ENCODE measurements at places on chromosomes 5 and 9. TPM values are rescaled to one million over a fixed set of nuclear protein-coding genes. Genes with fewer than 3 reads are reported as not detected.

DNA sequence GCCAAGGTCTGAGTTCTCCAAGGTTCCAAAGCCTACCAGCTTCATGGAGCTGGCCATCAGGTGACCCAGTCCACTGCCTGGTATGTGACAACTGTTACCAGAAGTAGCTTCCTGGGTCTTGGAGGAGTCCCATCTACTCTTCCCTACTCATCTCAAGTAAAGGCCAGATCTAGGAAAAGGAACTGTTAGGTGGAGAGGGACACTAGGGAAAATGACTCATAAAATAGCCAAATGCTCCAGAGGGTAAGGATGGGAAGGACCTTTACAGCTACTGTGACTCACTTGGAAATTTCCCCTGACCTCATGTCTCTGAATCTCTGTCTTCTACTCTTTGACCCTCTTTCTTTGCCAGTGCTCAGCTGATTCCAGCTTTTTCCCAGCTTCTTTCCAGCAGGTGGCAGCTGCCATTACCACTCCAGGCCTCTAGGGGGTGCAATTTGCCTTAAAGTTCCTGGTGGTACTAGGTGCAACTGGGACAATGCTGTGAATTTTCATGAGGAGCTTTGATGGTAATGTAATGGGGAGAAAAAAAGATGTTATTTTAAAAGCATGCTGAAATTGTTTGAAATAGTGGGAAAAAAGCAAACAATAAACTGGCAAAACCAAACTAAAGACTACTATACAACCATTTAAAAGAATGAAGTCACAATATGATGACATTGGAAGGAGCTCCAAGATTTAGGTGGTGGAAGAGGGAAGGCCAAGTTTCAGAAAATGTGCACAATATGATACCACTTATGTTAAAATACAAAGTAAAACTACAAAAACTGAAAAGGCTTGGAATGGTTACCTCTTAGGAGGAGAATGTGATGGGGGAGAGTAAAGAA, 27.1 kb upstream of the MYORG start:
- peak; percentile 52 for DNase-seq

DNA sequence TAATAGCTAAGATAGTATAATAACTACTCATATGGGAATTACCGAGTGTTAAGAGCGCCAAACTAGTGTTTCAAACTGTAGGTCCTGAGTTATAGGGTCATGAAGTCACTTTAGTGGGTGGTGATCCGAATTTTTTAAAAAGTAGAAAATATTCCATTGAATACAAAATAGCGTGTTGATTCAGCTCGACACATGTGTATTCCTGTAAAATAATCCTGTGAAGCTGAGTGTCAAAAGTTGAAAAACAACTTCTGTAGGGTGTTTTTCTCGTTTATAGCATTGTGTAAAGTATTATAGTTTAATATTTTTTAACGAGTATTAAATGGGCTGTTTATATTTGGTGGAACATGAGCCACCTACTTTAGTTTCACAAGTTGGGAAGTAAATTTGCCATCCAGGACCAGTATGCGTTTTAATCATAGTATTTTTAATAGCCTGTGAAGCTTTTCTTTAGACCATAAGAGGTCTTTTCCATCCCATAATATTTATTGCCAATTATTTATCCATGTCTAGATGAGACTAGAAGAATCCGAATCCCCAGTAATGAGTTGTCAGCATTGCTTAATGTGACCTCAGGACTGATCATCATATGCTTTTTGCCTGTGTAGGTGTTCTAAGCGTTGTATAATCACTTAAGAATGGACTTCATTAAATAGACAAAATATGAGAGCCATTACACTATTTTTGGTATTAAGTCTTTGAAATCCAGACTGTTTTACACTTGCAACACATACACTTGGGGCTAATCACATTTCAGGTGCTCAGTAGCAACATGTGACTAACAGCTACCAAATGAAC, 84.1 kb downstream of the PTPDC1 start:
- DNase-seq = no peak

- DNase-seq = no peak
Observed at GRCh38 chr5:58116346-58116745, 343.5 kb downstream of the PLK2 start.

DNA sequence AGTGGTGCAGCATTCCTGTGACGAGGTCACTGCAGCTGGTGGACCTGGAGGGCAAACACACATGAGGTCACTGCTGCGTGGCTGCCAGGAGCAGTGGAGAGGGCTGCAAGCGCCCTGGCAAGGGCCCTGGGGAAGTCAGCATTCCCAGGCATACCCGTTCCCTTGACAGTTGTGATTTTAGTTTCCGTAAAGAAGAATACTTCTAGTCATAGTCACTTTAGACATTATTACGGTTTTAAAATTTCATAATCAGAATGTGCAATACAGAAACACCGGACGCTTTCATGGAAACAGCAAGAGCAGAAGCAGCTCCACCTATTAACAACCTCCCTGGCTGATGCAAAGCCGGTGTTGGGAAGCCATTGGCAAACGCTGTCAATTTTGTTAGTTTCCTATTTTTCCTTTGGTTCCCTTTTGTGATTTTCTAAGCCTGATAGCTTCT, 129.8 kb downstream of the GADD45G start:
- DNase-seq = no peak

ANKRD20A1 gene
- 0.72 TPM for total RNA-seq

GRCh38 chr5:170289121-170289520, 8.5 kb downstream of the LCP2 start:
- no peak for DNase-seq

- peak; percentile 98 for DNase-seq
Observed at GRCh38 chr9:129910628-129911567, 75.6 kb downstream of the USP20 start.

All from umbilical cord (tissue), 2 donors.